ENCODE measurements at places on chromosomes 3 and 15.

DNA sequence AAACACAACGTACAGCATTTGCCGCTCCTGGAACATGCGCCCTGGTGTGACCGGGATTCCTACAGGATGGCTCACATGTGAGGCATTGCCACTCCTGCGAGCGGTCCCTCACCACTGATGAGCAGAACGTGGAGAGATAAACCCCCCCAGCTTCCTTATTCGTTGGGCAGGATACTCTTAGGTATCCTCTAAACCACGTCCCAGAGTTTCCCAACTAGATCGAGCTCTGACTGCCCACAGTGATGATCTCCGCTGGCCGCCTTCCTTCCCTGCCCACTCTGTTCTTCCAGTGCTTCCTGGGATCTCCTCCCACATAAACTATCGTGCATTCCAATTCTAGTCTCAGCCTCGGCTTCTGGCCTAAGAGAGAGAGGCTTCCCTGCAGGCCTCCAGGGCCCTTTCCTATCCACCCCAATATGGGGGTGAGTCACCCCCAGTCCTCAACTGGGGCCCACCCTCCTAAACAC is 91.8 kb downstream of the TOP2B start:
- DNase-seq: no peak

DNA sequence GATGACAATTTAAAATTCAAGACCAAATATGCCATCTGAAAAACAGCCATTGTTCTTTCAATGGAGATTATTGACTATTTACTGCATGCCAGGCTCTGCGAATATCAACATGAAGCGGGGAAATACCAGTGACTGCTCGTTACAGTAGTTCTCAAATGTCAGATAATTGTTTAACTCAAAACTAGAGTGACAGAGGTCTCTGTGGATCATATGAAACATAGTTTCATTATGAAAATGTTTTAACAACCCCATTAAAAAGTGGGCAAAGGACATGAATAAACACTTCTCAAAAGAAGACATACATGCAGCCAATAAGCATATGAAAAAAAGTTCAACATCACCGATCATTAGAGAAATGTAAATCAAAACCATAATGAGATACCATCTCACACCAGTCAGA is 50.0 kb upstream of the GPR149 start:
- DNase-seq: no peak

- no peak for DNase-seq
Observed at GRCh38 chr3:134655706-134656105, 4.9 kb upstream of the KY start.

GRCh38 chr3:4852780-4853748 is 126.2 kb upstream of the BHLHE40 start:
- DNase-seq: no peak

DNA sequence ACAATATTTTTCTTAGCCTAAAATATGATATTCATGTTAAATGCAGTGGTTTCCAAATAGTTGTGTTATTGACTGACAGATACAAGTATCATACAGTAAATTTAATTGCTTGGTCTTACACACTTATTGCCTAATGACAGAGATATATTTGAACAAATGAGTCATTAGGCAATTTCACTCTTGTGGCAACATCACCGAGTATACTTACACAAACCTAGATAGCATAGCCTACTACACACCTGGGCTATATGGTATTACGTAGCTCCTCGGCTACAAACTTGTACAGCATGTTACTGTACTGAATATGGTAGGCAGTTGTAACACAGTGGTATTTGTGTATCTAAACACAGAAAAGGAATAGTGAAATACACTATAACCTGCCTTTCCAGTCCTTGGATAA is 50.3 kb downstream of the SERPINI1 start:
- DNase-seq: no peak

- no peak for DNase-seq
Observed at GRCh38 chr15:78208887-78209645, 25.3 kb downstream of the ACSBG1 start.

DNA sequence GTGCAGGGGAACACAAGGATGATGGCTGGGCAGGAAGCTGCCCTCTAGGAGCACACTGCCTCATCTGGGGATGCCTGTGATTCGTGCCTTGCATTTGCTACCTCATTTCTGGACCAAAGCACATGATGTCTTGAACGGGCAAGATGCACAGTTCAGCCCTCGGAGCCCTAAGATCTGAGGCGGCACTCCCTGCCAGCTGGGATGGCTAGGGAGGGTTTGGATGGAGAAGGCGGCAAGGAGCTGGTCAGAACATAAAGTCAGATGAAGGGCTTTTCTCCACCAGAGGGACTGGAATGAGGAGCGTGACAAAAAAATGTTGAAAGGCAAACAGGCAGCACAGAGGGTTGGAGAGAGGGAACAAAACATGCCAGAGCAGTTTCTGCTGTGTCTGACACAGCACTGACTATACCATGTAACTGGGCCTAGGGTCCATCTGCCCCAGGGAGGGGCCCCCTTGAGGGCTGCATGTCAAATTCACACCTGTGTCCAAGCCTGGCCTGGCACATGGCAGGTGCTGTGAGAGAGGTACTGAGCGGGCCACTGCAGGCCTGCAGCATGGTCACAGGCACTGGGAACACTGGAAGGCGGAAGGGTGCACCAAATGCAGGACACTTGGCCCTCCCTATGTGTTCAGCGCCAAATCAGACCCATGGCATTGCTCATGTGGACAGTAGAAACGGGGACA is 21.7 kb downstream of the TMEM43 start:
- DNase-seq: no peak

GRCh38 chr3:193910886-193911738 is 224.8 kb upstream of the HES1 start:
- DNase-seq: no peak

GRCh38 chr3:187765342-187765741 is 20.1 kb upstream of the BCL6 start:
- DNase-seq: no peak

DNA sequence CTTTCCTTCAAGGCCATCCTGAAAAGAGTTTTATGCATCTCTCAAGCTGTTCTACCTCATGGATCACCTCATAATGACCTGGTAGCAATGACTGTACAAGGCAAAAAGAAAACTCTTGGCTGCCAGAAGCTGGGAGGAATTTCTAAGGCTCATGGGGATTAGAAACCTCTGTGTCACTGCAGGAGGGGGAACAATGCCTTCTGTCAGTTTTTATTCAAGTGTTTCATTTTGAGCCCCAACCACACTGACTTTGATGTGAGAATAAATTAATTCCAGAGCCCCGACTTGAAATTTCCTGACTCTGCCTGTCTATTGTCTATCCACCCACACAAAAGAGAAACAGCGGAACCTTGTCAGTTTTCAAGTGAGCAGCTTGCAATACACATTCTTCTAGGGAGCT is 58.7 kb upstream of the MRPL3 start:
- DNase-seq: no peak

GRCh38 chr15:36964626-36965025 is 135.7 kb downstream of the MEIS2 start:
- DNase-seq: no peak
